Mesothelial cell of epicardium (in vitro differentiated cells): ENCODE measurements at places on chromosomes 5 and 9.

- no peak for DNase-seq
Observed at GRCh38 chr5:72783354-72783753, 33.1 kb upstream of the TNPO1 start.

- no peak for DNase-seq
Observed at GRCh38 chr5:141369994-141370848, at the start of gene PCDHGB3. PCDHGB3 (plus strand) TSS chr5:141370242; CDS start chr5:141370395, 153 bp downstream.

GRCh38 chr5:158276692-158277091 is 417.7 kb upstream of the CLINT1 start:
- DNase-seq = no peak

- peak; percentile 29 for DNase-seq
Observed at GRCh38 chr5:53151713-53152458, 42.3 kb upstream of the MOCS2 start.

- DNase-seq = no peak
Observed at GRCh38 chr5:119250946-119251901, 104.6 kb upstream of the TNFAIP8 start.

DNA sequence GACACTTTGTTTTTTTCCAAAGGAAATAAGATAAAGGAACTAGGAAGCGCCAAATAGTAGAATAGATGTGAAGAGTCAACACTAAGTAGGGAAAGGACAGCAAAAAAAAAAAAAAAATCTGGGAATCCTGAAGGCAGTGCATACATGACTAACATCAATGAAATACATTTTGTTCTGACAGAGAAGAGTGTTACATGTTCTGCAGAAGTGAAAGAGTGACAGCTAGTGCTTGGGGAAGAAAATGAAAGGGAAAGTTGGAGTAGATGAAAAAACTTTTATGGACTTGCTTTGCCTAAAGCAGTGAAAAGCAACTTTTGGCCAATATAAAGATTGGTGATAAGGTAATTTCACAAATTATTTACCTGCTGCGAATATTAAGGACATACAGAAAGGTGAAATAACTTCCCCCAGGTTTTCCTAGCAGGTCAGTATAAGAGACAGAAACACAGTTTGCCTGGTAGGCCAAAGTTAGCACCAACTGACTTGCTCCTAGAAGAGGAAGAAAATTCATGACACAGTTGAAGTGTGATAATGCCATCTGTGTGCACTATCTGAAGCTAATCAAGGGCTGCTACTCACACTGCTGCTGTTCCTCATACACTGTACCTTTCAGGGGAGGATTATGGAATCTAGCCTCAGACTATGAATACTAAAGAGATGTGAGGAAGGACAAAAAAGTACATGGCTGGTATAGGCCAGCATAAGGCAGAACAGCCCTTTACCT is 38.6 kb downstream of the RANBP6 start:
- DNase-seq = no peak

DNA sequence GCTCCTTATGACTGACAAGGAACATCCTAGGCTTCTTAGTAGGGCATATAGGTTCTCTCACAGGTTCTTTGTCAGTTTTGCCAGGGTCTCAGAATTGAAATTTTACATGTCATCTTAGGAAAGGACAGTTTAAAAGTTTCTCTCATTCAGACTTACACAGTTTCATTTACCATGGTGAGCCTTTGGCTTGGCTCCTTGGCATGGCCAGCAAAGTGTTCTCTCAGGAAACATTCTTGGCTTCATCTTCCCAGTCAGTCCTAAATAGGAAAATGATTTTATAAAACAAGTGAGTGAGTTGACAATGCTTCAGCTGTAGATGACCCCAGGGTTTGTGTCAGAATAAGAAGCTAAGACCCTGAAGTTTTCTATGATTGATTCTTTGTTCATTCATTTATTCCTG is 191.6 kb downstream of the PCSK5 start:
- DNase-seq = no peak

- DNase-seq = no peak
Observed at GRCh38 chr9:131690941-131691573, 48.8 kb downstream of the RAPGEF1 start.

DNA sequence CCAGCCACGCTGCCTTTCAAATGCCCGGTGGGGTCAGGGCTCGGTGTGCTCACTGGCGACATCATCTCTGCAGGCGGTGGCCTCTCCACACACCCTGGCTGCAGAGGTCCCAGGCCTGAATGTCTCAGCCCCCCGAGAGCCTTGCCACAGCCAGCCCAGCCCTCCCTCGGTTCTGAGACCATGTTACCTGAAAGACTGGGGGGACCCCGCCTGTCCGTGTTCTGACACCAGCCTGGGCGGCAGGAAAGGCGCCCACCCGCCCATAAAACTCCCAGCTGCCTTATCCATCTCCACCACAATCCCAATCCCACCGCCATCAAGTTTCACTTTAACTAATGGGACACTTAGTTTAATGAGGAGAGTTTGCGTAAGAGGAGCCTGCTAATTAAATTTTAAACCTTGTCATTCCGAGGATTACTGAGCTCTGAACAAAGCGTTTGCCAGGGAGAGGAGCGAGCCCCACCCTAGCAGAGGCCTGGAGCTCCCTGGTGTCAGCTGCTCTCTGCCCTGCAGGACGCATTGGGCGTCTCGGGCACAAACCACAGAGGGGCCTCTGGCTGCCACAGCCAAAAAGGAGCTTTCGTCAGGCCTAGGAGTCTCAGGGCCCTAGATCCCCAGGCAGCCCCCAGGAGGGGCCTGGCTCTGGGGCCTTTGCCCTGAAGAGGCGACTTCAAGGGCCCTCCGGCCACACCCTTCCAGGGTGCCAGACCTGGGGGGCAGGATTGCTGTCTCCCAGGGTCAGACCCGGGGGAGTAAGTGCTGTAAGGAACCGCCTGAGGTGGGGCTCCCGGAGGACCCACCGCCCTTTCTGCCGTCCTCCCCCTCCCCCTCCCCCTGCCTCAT is 15.3 kb downstream of the LHX3 start:
- no peak for DNase-seq

- DNase-seq = no peak
Observed at GRCh38 chr9:16410601-16411280, 459.7 kb downstream of the BNC2 start.

DNA sequence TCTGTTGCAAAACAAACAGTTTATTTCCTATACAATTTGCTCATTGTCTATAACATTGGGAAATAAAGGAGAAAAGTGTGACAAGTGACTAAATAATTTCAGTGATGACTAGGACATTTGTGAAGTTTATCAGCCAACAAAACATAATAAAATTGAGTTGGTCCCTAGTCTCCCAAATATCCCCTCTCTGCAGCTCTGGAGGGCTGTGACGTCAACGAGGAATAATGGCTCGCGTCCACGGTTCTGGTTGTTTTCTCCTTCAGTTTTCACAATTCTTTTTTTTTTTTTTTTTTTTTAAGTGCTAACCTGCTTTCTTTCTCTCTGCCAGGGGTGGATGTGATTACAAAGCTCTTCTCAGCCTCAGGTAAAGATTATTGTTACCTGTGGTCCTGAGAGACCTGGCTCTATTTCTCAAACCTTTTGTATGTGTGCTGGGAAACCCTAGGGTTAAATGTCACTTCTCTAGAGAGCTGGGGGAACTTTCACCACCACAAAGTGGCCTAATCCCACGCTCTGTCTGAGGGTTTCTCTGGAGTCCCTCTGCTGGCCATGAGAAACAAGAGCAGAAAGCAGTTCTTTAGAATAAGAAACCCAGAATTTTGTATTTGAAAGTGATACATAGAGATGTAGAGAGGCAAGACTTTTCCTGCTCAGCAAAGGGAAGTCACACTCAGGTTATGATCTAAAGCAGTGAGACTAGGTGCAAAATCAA is 36.2 kb upstream of the ANKRD55 start:
- no peak for DNase-seq

DNA sequence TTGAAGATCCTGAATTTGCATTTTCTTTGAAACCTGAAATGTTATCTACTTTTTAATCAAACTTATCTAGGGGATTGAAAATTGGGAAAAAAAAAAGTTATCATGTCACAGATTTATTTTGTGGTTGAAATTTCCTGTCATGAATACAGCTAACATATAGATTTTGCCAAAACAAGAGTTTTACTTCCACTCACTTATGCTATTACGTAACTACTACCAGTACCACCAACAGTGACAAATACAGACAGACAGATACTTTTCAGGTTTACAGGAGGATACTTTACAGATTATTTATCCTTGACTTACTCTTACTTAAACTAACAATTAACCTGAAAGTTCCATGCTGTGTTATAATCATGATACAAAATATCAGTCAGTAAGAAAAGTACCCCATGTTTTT is 6.8 kb upstream of the MRPS30 start:
- no peak for DNase-seq

DNA sequence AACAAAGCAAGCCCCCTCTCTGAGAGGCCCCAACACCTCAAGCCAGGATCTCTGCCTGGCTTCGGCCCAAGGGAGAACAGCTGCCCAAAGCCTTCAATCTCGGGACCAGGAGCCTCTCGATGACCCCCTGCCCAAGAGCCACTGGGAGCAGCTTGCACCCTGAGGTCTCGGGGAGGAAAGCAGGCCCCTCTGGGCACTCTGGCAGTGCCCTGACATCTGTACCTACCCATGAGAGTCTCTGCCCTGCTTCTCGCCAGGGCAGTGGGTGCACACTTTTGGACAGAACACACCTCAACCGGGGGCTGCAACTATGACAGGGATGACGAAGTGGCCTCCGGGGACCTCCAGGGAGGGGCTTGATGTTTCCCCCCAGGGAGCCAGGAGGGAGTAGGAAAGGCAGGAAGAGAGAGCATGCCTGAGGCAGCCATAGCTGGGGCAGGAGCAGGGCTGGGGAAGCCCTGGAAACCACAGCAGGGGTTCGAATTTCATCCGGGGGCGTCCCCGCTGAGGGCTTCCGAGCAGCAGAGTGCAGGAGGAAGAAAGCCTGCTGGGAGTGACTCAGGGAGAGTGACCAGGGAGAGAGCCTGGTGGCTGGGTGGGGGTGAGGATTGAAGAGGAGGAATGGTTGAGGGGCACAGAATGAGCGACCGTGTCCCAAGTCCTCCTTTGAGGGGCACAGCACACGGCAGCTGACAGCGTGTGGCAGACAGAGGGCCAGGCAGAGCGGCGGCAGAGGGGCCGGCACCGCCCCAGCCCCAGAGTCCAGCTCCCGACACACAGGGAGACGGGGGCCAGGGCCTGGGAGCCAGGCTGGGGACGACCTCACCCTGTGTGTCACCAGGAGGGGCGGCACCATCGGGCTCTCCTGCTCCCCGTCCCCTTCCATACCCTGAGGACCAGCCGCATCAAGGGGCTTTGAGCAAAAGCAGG is 1.8 kb downstream of the LPCAT1 start:
- no peak for DNase-seq

DNA sequence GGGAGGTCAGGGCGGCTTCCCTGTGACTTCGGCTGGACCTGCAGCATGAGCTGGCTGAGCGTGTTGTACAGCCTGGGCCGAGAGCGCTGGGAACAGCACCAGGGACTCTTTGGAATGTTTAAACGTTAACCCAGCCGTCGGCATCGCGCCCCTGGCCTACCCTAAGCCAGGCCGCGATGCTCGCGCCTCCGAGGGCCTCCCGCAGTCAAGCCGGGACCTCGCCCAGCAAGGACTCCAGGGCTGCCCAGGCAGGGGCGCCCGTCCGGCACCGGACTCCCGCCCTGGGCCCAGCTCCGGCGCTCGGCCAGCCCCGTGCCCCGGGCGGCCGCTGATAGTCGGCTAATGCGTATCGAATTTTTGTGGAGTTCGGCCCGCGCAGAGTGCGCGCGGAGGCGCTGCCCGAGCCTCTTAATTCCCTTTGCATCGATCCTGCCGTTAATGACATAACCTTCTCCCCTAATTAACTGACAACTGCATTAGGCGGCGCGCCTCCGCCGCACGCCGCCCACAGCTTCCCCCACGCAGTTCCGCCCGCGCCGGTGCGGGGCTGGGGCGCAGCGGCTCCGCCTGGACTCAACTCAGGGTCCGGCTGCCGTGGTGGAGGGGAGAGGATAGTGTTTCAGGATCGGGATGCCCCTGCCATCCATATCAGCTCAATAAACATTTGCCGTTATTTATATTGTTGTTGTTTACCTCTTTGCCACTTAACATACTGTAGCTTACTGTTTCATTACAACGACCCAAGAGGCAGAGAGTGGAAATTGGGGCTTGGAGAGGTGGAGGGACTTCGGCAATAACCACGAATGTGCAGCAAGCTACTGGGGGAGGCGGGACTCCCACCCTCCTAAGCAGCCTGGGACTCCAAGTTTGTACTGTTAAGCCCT is 28.8 kb upstream of the CDC23 start:
- peak; percentile 45 for DNase-seq

GRCh38 chr5:91257301-91257700 is 125.8 kb downstream of the ARRDC3 start:
- no peak for DNase-seq

GRCh38 chr5:81317536-81317935 is 16.1 kb downstream of the ZCCHC9 start:
- no peak for DNase-seq

- DNase-seq = peak; percentile 55
Observed at GRCh38 chr9:104991144-104991953, 63.4 kb upstream of the ABCA1 start.

GRCh38 chr9:117120061-117120460 is 294.8 kb downstream of the ASTN2 start:
- no peak for DNase-seq

DNA sequence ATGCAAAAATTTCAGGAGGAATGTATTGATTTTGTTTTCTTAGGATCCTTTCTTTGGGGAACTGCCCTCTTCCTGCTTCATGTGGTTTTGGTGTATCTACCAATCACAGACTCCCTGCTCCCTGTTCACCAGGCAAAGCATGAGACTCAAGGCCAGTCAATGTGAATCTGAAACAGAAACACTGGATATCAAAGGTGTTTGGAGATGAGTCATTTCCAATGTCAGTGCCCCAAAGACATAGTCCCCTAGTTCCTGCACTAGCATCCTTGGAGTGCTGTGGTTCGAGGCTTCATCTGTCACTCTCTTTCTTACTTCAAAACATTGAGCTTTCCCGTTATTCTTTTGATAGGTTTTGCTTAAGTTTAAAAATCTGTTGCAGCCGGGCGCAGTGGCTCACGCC is 8.1 kb downstream of the PPP3R2 start:
- no peak for DNase-seq

DNA sequence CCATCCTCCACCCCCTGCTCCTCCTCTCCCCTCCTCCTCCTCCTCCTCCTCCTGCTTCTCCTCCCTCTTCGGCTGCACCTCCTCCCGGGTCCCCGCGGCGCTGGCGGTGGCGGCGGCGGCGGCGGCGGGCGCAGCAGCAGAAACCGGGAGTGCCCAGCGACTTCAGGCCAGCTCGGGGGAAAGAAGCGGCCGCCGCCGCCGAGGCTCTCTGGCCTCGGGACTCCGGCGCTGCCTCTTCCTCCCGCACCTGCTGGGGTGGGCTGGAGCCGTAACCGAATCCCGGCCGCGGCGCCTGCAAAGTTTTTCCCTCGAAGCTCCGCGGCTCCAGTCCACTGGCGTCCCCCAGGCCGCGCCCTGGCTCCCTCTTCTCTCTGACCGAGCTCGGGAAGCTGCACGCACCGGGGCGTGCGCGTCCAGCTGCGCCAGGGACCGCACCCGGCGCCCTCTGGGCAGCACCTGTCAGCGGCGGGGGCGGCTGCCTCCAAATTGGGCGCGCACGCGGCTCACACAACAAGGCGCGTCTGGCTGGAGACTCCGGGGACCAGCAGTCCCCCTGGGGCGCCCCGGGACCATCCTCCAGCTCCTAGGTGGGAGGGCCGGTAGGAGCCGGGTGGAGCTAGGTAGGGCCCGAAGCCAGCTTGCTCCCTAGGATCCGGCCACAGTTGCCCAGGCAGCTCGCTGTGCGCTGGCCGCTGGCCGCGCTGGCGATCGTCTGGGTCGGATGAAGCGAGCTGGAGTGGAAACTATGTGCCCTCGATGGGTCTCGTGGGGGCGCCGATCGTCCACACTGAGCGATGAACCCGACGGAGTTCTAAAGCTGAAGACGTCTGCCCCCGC is at the start of gene MCTP1:
Gene MCTP1 (minus strand): TSS at position 523 of the 837 bp plus-strand sequence.
- DNase-seq = peak; percentile 60
